ENCODE measurements at places on chromosomes 2 and 18.

DNA sequence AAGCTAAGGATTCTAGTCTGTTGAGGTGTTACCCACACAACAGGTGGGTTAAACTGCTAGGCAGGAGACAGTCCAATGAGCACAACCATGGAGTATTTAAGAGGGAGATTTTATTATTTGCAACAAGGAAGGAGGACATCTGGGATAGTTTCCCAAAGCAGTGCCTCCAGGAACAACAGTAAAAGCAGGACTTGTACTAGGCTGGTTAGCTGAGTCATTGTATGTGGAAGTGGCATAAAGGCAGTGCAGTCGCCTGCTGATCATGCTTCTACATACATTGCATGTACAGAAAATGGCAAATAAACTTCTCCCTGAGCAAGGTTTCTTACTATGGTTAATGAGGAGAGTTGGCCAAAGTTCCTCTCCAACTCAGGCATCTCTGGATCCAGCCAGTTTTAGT lies 46.1 kb upstream of the CYTIP start:
- no peak for DNase-seq

DNA sequence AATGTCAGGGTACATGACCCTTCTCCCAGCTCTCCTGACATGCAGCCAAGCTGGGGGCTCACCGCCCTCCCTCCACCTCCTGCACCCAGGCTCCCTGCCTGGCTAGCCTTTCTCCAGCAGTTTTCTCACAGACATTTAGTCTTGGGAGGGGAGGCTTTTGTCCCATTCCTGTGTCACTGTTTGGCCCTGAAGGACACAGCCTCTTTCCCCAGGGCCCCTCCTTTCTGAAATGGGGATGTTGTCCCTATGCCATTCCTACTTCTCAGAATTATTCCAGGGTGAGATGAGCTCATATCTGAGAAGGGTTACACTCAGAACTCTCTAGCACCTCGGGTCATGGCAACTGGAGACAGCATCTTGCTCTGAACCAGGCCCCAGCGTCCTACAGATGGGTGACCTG lies 47.3 kb upstream of the MRPL33 start:
- no peak for DNase-seq

DNA sequence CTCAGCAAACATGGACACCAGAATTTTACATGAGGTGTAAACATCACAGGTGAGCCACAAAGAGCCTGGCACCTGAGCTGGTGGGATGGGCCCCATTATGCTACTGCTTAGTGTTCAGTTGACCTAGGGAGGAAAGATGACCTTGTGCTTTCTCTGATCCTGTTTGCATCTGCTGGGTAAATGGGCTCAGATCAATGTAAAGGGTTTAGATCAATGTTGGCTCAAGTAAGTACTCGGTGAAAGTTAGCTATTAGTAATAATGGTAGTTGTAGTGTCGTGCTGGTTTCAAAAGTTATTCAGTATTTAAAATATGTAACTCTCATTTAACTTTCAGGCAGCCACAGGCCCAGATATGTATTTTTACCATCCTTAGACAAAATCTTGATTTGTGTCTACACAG lies 19.8 kb downstream of the ABHD3 start:
- DNase-seq = no peak

DNA sequence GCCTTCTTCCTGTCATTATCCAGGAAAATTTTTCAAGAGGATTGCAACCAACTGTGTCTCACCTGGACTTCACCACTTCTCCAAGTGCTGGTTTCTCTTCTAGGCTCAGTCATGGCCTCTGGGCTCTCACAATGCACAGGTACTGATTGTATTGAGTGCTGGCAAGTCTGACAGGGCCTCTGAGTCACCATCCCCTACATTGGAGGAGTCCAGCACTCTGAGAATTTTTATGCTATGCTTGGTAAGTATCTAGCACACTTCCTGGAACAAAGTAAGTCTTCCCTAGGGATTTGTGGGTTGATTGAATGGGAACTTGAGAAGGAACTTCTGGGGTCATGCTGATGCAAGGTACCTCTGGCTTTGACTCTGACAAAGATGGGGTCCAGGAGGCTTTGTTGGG lies 147.2 kb upstream of the CELF4 start:
- no peak for DNase-seq

- DNase-seq = no peak
These were observed 60.6 kb downstream of the POU3F3 start for GRCh38 chr2:104914509-104914908.

GRCh38 chr2:232653441-232653840 lies 20.0 kb downstream of the EFHD1 start:
- no peak for DNase-seq

- no peak for DNase-seq
These were observed 196.0 kb upstream of the VRK2 start for GRCh38 chr2:57850415-57851130.

GRCh38 chr2:38549071-38549704 lies 53.5 kb downstream of the HNRNPLL start:
- DNase-seq = no peak

DNA sequence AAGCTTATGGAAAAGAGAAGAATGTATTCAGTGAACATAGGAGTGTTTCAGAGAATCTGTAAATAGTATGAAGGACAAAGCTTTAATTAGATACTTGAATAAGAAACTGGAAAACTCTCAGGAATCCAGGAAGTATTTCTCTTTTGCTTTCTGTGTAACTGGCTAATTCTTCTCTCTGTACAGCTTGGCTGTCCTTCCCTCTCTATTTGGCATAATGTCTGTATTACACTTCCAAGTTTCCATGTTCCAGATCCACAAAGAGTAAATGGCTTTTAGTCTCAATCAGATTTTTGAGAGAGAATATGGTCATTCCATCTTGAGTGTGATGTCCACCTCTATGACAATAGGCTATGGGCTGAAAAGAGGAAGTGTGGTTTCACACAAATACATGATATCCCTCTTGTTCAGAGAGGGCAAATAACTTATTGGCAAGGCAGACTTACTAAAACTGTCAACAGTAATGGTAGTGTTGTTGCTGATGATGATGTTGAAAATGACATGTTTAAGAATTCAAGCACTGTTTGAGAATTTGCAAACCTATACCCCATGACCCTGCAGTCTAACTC lies 129.2 kb upstream of the ERBB4 start:
- no peak for DNase-seq

DNA sequence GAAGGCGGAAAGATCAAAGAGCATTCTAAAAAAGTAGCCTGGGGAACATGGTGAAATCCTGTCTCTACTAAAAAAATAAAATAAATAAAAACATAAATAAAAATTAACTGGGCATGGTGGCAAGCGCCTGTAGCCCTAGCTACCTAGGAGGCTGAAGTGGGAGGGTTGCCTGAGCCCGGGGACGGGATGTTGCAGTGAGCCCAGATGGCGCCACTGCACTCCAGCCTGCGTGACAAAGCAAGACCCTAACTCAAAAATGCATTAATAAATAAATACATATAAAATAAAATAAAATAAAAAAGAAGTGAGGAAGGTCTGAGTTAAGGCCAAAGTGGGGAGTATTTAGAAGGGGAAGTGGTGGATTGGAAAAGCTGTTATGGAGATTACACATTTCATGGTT lies 1.3 kb upstream of the PSMD14 start:
- no peak for DNase-seq

GRCh38 chr2:102735416-102736109 lies 26.3 kb upstream of the TMEM182 start:
- DNase-seq = no peak

DNA sequence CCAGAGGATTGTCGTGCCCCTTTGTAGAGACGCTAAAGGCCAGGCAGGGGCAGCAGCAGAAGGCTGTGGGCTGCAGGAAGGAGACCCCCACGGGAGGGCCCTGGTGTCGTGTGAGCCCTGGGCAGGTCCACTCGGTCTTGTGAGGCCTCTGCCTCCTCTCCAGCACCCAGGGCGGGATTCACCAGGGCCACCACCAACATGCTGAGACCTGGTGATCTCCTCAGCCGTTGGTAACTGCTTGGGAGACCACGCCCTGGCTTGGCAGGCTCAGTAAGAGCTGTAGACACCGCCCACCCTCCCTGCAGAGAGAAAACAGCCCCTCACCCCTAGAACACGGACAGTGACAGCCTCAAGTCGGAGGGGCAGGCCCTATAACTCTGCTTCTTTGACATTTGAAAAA lies 21.1 kb downstream of the MBP start:
- DNase-seq = no peak

- no peak for DNase-seq
These were observed 30.3 kb downstream of the TNP1 start for GRCh38 chr2:216829533-216829932.

DNA sequence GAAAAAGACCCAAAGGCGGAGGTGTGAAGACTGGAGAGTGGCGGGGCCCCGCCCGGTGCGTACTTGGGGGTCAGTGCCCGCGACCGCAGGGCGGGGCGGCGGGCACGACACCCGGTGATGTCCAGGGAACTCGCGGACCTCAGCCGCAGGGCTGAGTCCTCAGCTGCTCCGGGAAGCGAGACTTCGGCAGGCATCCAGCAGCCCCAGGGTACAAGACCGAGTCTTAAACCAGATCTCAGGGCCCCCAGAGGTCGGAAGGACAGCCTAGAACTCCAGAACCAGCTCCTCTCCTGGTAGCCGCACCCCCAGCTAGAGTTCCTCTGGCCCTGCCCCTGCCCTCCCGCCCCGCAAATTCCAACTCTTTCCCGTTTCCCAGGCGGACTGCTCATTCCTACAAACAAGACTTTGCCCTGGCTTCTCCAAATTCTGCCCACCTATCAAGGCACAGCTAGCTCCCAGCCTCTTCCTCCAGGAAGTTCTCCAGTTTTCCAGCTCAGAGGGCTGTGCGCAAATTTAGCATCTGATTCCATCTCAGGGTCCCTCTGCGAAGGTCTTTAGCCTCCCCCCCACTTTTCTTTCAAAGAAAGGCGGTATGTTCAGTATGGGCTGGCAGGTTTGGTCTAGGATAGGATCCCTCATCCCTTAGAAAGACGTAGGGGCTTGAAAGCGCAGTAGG lies 26.0 kb upstream of the NOTO start:
- no peak for DNase-seq

DNA sequence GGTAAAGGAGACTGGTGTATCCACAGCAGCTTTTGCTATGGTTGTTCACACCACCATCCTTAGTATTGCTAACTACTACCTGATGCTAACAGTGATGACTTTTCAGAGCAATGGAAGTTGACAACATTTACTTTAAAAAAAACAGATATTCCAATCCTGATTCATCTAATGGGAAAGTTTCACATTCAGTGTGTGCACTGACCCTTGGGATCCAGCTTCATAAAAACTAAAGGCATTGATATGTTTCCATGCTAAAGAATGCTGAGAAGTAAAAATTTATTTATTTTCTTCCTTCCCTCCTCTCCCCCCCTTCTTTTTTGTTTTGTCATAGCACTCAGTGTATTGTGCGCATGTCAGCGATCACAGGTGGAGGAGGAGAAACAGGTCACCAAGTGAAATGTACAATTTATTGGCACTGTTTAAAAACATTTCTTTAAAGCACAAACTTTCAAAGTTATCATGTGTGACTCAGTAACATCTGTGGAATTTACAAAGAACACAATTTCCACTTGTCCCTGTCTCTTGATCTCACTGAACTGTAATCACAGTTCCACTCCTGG lies 229.9 kb downstream of the ALK start:
- DNase-seq = no peak

DNA sequence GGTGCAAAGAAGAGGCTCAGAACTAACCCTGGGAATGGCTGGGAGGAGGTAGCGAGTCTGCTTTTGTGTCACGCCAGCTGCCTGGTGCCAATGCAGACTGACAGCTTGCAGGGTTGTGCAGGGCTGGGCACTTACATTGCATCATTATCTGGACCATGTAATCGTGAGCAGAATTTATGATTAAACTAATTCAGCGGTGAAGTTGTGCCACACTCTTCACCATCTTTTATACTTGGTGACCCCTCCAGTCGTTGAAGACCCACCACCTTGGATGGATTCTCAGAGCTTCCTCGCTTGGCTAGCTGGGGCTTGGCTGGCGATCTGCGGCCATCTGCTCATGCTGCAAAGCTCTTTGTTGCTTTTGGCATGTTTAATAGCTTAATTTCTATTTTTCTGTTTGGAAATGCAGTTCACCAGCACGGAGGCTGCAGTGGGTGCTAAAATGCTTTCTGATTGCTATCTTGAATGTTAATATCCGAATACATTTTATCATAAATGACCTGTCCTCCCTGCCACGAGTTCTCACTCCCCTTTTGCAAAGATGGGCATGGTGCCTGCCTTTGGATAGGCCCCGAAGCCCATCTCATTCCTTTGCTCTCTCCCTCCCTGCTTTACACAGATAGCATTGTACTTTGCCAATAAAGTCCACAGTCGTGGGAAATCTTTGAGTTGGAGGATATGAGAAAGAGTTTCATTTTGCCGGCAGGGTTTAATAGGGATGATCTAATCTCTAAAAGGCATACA lies 188.2 kb downstream of the PRKCE start:
- no peak for DNase-seq

DNA sequence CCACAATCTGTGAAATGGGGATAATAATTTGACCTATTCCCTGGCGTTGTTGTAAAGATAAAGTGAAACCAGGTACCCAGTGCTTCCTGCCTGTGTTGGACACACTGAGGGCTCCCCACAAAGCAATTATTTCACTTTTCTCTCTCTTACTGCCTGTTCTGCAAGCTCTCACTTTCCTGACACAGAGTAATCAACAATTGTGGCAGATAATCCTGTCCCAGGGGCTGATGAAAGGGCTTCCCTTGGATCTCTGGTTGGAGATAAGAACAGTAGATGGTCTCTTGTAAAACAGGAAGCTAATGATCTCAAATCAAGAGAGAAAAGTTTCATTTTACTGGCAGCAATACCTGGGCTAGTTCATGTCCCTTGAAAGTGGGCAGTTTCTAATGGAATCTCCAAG lies 190.4 kb upstream of the EPHA4 start:
- no peak for DNase-seq

- DNase-seq = no peak
These were observed 34.8 kb downstream of the MYO3B start for GRCh38 chr2:170212625-170213280.

- DNase-seq = no peak
These were observed 331.8 kb upstream of the MYT1L start for GRCh38 chr2:2662847-2663356.

DNA sequence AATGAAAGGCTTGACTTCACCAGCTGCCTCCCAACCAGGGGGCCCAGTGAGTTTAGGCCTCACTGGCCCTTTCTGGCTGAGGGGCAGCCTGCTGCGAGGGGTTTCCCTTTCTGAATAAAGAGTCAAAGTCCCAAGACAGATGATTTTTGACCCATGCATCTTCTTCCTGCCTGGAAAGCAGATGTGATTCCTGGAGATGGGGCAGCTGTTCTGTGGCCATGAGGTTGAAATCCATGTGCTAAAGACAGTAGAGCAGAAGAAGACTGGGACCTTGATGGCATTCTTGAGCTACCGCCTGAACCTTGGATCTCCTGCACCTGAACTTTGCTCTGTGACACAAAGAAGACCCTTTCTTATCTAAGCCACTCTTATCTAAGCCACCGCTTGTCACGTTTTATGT lies 19.8 kb downstream of the HPCAL1 start:
- DNase-seq = no peak

DNA sequence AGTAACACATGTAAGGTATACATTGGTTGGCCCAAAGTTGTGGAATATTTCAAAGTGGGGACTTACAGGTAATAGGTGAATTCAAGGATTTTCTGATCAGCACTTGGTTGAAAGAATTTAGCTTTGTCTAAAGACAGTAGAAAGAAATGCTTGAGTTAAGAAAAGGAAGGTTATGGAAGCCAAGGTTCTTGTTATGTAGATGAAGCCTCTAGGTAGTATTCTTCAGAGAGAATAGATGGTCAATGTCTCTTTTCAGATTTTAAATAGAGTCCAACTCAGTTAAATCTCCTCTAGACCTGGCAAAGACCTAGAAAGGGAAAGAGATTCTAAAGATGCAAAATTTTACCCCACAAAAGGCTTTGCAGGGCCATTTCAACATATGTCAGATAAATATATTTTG lies 157.4 kb downstream of the ANKRD30B start:
- no peak for DNase-seq

GRCh38 chr18:74316257-74317170 lies 875 bp downstream of the C18orf63 start:
- DNase-seq = no peak

All from stimulated activated CD4-positive, alpha-beta T cell treated with anti-CD3 and anti-CD28 coated beads, Interleukin-4, amount 100 ng/mL, for 48 hours (primary cell).